Jurkat, Clone E6-1 (cell line): ENCODE measurements at places on chromosomes 2 and 18.
A peak's percentile ranks its signal among the peaks of the same experiment; 100 is the strongest.

DNA sequence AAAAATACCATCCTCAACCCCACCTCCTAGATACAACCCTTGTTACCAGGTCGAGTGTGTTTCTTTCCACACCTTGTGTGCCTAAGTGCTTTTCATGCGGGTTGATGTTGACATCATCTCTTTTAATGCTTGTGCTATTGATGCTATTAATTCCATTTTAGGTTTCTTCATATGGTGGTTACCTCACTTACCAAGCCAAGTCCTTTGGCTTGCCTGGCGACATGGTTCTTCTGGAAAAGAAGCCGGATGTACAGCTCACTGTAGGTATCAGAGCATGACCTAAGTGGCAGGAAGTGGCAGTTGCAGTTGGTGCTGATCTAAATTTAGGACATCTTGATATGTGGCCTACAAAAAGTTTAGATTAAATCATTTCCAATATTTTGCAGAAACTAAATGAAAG, 149.9 kb upstream of the TTC39C start:
- DNase-seq = peak; percentile 74

- DNase-seq = no peak
These were observed 85.7 kb upstream of the EPAS1 start for GRCh38 chr2:46211461-46211860.

GRCh38 chr18:78912336-78912735, 67.3 kb upstream of the SALL3 start:
- DNase-seq = no peak

DNA sequence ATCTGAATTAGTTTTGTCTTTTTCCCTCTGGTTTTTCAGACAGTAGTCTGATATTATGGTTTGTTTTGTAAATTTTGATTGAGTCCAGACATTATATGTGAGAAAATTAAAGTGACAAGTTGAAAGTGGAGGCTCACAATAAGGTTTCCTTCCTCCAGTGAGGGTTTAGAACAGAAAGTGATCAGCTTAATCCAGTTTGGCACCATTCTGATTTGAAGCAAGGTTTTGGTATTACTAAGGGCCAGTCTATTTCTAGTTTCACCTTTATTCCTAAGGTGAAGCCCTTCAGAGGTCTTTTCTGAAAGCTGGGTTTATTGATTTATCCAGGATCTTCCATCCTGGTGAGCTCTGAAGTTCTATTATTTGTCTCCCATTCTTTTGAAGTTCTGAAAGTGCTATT, 68.7 kb downstream of the CDC42EP3 start:
- DNase-seq = no peak

DNA sequence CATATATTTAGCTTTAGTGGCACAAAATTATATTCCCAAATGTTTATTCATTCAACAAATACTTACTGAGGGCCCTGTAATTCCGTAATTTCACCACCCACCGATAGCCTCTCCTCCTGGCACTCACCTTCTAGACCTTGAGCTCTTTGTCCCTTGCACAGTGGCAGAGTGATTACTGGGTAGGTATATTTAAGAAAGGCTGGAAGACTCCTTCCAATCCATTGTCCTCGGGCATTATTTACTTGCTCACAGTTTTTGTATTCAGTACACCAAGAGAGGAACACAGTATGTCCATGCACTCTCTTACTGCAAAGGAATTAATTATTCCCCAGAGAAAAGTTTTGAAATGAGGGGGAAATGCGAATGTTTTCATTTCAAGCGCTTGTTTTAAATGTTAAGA, 1.1 kb upstream of the CDCA7 start:
- DNase-seq = no peak

- DNase-seq = no peak
These were observed 55.4 kb upstream of the UPP2 start for GRCh38 chr2:158046121-158046880.

GRCh38 chr2:10591207-10591606, 98.6 kb downstream of the NOL10 start:
- no peak for DNase-seq

DNA sequence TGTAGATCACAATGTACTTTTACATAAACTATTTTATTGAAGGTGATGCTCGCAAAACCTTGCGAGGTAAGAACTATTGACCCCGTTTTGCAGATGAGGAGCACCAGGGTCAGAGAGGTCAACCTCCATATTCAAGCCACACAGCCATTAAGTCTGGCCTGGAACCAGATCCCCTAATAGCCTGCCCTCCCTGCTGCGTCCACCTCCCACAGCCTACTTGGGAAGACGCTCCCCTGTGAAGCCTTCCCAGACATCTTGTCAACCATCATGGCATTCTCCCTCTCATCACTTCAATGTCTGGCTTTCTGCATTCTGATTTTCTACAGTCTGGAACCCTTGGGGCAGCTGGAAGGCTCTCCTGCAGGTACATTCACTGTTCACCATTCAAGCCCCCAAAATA, 101.0 kb downstream of the TTC32 start:
- DNase-seq = no peak

GRCh38 chr18:66150650-66151049, 399.8 kb downstream of the CDH7 start:
- DNase-seq = no peak

GRCh38 chr2:175030380-175031271, 25.4 kb upstream of the CHN1 start:
- peak; percentile 24 for DNase-seq

DNA sequence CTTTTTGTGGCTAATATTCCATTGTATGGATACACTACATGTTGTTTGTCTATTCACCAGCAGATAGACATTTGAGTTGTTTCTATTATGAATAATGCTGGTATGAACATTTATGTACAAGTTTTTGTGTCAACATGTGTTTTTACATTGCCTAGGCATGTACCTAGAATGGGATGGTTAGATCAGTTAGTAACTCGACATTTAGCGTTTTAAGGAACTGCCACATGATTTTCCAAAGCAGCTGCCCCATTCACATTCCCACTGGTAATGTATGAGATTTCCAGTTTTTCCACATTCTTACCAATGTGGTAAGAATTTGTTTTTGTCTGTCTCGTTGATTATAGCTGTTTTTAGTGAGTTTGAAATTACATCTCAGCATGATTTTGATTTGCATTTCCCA, 112.8 kb downstream of the FHOD3 start:
- DNase-seq = no peak

GRCh38 chr2:214695789-214696188, 113.7 kb downstream of the BARD1 start:
- no peak for DNase-seq

GRCh38 chr2:195899226-195899625, 169.4 kb downstream of the DNAH7 start:
- no peak for DNase-seq

- DNase-seq = no peak
These were observed 146.5 kb downstream of the COPS8 start for GRCh38 chr2:237232166-237232565.

DNA sequence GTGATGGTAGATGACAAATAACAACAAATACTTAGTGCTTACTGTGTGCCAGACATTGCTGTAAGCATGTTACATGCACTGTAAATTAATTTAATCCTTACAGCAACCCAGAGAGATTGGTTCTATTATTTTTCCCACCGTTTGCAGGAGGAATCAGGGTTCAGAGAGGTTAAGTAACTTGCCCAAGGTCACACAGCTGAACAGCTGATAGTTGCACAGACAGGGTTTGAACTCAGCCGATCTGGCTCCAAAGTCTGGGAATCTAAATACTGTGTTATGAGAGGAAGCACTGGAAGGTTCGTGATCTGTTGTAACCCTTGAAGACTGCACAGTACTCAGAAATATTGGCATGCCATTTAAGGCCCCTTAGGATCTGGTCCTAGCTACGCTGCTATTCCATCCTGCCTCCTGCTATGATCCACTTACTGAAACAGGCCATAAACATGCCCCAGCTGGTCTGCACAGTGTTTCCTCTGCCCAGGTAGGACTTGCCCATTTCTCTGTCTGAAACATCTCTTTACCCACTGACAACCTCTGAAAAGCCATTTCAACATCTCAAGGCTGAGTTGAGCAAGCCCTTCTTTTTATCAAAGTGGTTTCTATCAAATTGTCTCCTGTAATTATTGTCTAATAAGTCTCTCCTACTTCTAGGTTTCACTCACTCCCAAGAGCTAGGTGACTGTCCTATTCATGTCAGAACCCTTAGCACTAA, 40.4 kb upstream of the MRPL33 start:
- no peak for DNase-seq

- peak; percentile 28 for DNase-seq
These were observed 186.2 kb downstream of the STK39 start for GRCh38 chr2:168060986-168061750.

DNA sequence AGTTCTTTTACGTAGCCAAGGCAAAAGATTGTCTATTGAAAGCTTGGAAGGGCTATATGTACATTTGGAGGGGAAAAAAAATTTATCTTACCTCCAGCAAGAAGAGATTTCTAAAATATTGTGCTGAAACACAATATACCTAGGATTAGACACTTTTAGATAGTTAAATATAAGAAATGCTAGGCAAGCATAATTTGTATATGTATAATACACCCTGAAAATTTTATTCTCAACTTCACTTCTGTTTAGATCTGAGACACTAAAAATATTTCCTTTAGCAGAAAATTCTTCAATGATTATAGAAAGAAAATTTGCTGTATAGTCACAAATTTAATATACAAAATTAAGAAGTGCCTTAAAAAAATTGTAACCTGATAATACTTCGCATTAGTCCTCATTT, 42.6 kb downstream of the ITGAV start:
- DNase-seq = no peak

GRCh38 chr2:142758973-142759372, 118.5 kb upstream of the KYNU start:
- no peak for DNase-seq

- DNase-seq = no peak
These were observed 123.1 kb downstream of the EIPR1 start for GRCh38 chr2:3254442-3254941.
